ENCODE measurements at places on chromosomes 16 and 17.

- DNase-seq: no peak
Measured at GRCh38 chr17:46827274-46827673, 8.8 kb upstream of the WNT3 start.

DNA sequence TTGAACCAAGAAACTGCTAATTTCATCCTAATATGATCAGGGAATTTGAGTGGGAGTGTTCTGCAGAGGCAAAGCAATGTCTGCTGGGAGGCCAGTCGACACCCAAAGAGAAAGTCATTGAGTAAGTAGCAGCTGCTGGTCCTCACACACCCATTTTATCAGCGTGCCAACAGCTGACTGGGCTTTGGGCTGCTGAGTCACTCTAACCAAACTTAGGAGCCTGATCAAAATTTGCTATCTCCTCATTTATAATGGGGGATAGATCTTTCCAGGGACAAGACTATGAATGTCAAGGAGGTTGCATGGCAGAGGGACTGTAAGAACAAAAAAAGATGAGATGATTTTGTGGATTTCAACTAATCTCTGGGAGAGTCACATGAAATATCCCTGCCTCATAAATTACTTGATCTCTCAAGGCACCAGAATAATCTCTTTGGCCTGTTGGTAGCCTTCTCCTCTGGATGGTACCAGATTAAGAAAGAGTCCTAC is 32.9 kb downstream of the CPSF4L start:
- DNase-seq: no peak

DNA sequence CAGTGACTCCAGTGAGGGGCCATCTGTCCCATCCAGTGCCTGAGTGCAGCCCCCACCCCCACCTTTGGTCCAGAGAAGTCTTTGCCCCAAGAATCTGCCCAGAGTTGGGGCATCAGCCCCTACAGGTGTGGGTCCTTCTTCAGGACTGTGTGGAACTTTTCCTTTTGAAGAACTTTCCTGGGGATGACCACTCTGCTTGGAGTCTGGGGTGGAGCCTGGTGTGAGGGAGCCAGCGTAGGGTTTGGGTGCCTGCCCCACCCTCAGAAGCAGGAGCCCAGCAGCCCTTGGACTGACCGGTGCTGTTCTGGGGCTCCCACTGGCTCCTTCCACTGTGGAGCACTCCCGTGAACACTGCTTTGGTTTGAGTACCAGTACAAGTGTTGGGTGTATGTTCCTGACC is 19.3 kb downstream of the MPRIP start:
- no peak for DNase-seq

- DNase-seq: no peak
Measured at GRCh38 chr17:39252788-39253460, 27.2 kb upstream of the STAC2 start.

DNA sequence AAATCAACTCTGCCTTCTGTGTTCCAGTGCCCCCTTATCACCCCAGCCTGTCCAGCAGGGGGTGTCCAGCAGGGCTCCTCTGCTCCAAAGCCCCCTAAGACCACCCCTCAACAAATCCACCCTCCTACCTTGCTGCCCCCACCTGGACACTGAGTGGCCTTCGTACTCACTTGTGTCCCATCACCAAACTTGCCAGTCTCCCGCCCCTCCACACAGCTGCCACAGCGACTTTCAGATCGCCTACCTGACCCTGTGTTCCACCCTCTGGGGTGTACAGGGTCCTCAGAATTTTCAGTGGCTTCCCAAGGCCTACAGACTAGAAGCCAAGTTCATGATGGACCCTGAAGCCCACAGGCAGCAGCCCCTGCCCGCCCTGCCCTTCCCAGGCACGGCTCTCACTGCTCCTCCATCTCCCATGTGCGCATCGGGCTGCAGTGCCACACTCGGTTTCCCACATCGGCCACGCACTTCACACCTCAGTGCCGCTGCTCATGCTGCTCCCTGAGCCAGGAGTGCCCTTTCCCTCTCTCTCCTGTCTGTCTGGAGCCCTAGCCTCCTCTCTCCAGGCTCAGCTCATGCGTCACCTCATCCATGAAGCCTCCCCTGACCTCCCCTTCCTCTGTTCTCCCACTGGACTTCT is 11.8 kb downstream of the KCNH6 start:
- no peak for DNase-seq

- DNase-seq: no peak
Measured at GRCh38 chr17:55641676-55642081, 81.0 kb downstream of the TMEM100 start.

DNA sequence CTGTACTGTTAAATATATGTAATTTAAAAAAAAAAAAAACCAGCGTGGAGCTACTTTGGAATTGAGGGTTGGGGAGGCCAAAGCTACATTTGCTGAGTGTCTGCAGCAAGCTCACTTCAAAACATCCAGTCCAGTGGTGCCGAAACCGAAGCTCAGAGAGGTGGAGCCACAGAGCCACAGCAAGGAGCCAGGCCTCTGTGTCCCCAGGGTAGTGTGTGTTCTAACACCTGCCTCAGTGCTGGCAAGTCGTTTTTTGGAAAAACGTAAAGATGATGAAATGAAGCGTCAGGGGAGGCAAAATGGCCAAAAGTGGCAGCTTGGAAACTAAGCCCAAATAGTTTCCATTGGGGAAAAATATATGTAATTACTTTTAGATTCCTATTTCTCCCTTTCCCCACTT is 36.1 kb upstream of the MRC2 start:
- no peak for DNase-seq

DNA sequence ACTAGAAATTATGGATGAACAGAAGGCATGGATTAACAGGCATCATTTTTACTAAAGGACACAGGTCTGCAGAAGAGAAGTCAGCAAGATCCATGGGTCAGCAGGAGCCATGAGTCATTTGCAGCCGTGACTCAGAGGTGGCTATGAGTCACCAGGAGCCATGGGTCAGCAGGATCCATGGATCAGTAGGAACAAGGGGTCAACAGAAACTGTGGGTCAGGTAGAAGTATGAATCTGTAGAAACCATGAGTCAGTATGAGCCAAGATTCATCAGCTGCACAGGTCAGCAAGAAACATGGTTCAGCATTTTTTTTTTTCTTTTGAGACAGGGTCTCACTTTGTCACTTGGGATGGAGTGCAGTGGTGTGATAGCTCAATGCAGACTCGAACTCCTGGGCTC is 58.2 kb upstream of the HS3ST4 start:
- DNase-seq: no peak

DNA sequence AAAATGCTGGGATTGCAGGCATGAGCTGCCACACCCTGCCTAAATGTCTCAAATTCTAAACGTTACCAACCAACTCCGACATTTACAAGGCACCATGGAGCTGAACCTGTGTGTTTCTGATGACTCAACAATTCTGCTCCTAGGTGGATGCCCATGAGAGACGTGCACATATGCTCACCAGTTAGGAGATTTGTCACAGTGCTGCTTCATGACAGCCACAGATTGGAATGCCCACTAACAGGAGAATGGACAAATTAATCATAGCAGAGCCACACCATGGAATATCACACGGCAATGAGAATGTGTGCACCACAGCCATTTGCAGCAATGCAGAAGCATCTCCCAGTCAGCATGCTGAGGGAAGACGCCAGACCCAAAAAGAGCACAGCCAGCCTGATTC is 8.0 kb upstream of the KCNG4 start:
- DNase-seq: no peak

DNA sequence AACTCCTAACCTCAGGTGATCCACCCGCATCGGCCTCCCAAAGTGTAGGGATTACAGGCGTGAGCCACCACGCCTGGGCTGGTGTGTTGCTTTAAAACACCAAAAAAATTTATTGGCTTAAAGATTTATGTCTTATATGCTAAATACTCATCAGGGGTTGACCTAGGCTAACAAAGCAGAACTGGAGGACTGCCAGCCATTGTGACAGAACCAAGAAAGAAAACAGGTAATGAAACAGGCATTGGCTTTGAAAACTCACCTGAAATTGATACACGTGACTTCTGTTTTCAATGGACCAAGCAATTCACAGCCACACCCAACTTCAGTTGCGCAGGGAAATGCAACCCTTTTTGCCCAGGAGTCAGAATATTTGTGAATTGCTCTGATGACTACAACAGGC is 4.9 kb upstream of the PHAF1 start:
- no peak for DNase-seq

DNA sequence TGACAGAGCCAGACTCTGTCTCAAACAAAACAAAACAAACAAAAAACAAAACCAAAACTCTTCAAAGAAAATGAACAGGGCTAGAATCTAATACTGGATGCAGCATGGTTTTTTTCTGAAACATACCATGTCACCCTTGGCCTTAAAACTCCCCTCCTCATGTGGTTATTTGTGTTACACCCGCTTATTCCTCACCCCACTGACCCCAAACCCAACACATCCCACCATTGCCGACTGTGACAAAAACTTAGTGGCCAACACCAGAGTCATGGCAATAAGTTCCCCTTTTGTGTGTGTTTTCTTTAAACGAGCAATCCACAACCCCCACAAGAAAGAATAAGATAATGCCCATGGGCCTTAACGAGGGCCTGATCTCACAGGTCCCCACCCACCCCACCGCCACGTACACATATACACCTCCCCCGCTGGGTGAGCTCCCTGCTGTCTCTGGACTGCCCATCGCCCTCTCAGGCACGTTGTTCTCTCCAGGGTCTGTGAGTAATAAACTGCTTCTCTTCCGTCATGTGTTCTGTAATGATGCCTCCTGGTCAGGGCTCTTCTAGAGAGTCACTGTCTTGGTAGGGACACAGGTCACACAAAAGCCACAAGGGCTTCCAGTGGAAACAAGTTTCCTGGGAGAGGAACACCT is 16.8 kb upstream of the ENGASE start:
- no peak for DNase-seq

DNA sequence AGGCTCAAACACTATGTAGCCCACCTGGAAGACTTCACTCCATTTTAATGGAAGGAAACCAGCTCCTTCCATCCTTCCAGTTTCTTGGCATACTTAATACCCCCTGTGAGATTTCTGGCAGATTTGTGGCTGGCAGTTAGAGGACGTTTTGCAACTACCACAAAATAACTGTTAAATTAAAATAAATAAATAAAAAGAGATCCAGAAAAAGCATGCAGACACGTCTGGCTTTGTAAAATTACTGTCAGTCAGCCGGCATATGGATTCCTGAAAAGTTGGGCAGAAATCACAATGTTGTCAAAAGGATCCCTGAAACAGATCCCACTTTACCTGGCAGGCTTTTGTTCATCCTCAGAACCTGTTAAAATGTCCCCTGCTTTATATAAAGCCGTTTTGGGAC is 113.9 kb downstream of the ASIC2 start:
- DNase-seq: no peak

DNA sequence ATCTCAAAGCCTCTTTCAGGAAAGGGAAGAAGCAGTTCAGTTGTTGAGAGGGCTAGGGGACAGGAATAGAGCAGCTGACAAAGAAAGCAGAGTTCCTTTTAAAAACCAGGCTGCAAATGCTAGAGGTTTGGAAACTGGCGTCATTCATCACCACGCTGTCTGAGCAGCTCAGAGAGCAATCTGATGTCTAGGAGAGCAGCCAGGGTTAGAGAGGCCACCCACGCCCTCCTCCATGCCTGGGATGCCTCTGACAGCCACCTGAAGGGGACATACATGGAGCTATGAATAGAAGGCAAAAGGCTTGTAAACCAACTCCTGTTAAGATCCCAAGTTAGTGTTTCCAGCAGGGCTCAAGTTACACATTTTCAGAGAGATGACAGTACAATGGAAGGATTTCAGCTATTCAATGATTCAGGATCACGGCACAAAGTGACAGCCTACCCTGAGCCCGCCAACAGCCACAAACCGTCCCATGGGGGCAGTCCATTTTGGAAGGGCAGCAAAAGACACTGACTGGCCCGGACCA is 12.4 kb downstream of the RAB5C start:
- no peak for DNase-seq

DNA sequence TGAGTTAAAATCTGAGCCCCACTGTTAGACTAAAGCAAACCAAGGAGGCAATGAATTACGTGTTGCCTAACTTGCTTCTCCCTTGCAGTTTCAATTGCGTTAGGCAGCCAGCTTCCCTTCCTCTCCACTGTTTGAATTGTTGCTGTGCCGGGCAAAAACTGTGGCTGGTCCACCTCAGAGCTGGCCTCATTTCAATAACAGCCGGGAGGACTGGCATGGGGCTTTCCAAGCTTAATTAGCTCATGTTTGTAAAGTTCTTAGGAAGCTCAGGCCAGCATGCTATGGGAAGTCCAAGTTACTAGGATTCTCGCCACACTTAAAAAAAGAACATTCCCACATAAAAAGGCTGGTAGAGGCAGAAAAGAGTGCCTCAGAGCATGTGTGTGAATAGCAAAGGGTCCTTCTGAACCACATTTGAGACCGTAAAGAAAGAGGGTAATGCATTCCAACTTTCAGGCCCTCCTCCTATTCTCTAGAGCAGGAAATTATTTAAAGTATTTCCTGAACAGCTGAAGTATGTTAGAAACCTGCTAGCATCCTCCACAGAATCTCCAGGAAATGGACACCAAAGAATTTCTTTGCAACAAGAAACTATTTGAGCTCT is 79.0 kb upstream of the SMURF2 start:
- no peak for DNase-seq

DNA sequence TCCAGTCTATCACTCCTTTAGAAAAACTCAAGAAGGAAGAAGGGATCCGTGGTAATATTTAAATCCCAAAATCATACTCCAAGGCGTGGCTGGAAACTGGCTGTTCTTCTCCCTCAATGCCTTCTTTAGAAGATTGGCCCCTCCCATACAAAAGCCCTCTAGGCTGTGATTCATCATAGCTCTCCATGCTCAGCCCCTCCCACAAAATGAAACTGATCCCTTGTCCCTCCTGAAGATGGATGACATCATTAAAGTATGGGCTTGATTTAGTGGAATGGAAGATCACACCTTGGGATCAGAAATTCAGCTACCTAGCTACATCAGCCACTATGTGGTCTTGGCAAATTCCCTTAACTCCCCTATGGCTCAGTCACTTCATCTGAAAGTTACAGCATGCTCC is 4.1 kb downstream of the GRIN2A start:
- DNase-seq: no peak

GRCh38 chr17:68198931-68199836 is 48.7 kb upstream of the AMZ2 start:
- no peak for DNase-seq

DNA sequence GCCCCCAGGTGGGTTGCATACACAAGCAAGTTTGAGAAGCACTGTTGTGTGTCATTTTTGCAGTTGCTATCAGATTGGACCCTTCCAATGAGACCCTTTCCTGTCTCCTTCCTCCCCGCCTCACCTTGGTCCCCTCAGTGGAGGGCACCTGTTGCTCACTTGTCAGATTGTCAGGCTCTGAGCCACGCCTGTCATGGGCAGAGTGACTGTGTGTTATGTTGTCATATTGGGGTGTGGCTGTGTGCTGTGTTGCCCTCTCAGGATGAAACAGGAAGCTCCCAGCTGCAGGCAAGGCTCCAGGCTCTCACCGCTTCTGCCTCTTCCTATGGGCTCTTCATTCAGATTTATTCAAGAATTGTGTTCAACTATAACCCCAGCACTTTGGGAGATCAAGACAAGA is 302.9 kb downstream of the CPPED1 start:
- DNase-seq: no peak

- DNase-seq: no peak
Measured at GRCh38 chr17:67696347-67696746, 21.4 kb upstream of the NOL11 start.

- no peak for DNase-seq
Measured at GRCh38 chr16:53761962-53762703, 58.2 kb downstream of the FTO start.

All from D721Med (cell line).